CD4-positive, alpha-beta memory T cell (primary cell): ENCODE measurements at places on chromosomes 13 and 19.

- no peak overlapping the region for H3K4me3 ChIP-seq
- no peaks in the 10 kb centered on the region for H3K27me3 ChIP-seq
- H3K27ac ChIP-seq, result peak overlapping the region; percentile 9
- H3K36me3 ChIP-seq, result no peaks in the 10 kb centered on the region
- no peak for DNase-seq
- peaks cover 90% of the 10 kb centered on the region for H3K4me1 ChIP-seq
These were observed 47.2 kb upstream of the EPHX3 start for GRCh38 chr19:15279326-15279904.

DNA sequence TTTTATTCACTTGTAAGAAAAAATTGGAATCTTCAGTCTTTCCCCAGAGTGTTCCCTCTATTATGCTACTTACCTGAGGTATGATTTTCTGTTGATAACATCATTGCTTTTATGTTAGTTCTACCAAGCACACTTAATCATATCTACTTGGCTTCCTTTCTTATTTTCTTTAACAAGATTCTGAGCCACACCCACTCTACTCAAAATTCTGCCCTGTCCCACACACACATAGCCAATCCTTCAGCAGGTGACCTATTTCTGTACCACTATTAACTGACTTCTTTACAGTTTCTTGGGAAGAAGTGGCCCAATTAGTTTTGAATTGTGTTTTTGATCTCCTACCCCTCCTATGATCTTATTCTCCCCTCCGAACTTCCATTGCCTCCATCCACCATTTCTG lies 215.7 kb downstream of the PCDH9 start:
- H3K27ac ChIP-seq, result no peak overlapping the region
- no peak for DNase-seq
- H3K27me3 ChIP-seq, result no peaks in the 10 kb centered on the region
- no peaks in the 10 kb centered on the region for H3K4me1 ChIP-seq
- H3K36me3 ChIP-seq, result no peaks in the 10 kb centered on the region

DNA sequence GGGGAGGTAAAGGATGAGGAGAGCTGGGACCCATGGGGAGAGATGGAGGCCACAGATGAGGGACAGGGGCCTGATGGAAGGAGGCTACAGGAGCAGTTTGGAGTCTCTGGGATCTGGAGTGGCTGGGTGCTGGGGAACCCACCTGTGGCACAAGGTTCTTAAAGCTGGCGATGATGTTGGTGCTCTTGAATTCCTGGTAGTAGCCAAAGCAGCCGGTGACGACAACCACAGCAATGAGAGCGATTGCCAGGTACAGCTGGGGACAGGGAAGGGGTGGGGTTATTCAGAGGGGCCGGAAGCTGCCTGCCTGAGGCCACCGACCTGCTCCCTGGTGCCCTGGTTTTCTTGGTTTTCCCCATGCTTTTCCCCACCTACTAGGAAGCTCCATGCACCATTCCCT lies 2.8 kb downstream of the ATP4A start:
- DNase-seq, result no peak
- H3K4me3 ChIP-seq, result no peak overlapping the region
- H3K27ac ChIP-seq, result no peak overlapping the region
- no peaks in the 10 kb centered on the region for H3K36me3 ChIP-seq
- peaks cover 5% of the 10 kb centered on the region for H3K27me3 ChIP-seq

GRCh38 chr13:60836821-60837220 lies 439.8 kb downstream of the TDRD3 start:
- no peak overlapping the region for H3K27ac ChIP-seq
- H3K36me3 ChIP-seq, result no peaks in the 10 kb centered on the region
- no peak for DNase-seq
- H3K27me3 ChIP-seq, result no peaks in the 10 kb centered on the region

DNA sequence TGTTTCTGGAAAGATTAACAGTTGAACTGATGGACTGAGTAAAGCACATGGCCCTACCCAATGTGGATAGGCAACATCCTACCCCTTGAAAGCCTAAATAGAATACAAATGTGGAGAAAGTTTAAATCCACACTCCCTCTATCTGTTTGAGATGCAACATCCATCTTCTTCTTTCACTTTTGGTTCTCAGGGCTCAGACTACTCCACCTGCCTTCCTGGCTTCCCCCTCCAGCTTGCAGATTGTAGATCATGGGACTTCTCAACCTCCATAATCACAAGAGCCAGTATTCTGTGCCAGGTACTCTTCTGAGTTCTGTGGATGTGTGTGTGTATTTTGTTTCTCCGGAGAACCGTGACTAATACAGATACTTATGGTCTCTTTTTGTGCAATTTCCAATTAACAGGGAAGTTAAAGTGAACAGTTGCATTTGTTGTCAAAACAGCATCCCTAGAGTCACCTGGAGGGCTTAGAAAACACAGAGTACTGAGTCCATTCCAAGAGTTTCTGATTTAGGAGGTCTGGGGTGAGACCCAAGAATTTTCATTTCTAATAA lies 590.3 kb upstream of the MIR17HG start:
- H3K27me3 ChIP-seq, result no peaks in the 10 kb centered on the region
- DNase-seq, result no peak

DNA sequence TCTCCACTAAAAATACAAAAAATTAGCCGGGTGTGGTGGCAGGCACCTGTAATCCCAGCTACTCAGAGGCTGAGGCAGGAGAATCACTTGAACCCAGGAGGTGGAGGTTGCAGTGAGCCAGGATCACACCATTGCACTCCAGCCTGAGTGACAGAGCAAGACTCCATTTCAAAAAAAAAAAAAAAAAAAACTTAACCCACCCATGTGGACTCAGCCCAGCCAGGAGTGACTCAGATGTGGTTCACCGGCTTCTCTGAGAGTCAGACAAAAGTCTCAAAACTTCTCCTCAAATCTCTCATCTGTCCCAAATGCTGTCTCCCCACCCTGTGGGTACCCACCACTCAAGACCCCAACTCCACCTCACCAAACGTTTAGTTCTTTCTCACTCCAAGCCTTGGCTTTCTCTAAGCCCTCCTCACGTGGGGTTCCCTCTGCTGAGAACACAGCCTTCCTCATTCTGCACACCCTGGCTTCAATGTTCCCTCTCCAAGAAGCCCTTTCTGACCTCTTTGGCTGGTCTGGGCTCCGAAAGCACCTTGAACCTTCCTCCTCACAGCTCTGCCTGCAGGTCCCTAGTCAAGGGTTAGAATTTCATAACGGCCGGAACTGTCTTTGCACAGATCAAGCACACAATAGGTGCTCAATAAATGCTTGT lies 11.1 kb upstream of the RAB3A start:
- no peak overlapping the region for H3K4me3 ChIP-seq
- H3K27me3 ChIP-seq, result no peaks in the 10 kb centered on the region
- no peak for DNase-seq
- no peaks in the 10 kb centered on the region for H3K4me1 ChIP-seq
- no peak overlapping the region for H3K27ac ChIP-seq
- H3K36me3 ChIP-seq, result no peaks in the 10 kb centered on the region

DNA sequence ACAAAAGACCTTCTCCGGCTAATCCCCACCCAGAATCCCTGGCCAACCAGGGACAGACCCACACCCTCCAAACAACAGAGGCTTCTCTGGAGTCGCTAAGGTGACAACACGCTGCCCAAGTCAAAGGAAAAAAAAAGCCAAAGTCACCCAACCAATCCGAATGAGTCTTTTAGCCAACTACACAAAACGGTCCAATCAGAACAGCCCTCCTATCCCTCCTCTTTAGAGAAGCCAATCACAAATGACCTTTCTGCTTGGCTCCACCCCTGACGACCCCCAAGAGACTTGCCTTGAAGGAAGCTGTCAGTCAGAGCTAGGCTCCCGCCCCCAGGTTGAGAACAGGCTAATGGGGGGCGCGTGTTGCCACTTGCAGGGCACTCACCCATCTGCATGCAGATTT lies 6.6 kb upstream of the FBXW9 start:
- no peaks in the 10 kb centered on the region for H3K27me3 ChIP-seq
- no peak for DNase-seq
- H3K4me1 ChIP-seq, result no peaks in the 10 kb centered on the region
- no peak overlapping the region for H3K27ac ChIP-seq

DNA sequence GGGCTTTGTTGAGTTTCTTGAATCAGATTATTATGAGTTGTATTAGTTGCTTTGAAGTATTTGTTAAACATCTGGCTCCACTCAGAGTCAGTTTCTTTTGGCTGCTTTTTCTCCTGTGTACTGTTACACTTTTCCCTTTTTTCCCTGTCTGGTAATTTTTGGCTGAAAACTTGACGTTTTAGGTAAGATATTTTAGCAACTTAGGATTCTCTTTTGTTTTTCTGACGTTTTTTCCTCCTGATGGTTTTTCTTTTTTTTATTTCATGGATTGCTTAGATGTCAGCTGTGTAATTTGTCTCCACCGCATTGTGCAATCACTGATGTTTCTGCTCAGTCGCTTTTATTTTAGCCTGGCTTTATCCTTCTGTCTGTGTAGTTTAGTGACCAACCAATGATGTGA lies 20.7 kb downstream of the RFC3 start:
- no peak overlapping the region for H3K4me3 ChIP-seq
- no peaks in the 10 kb centered on the region for H3K27me3 ChIP-seq
- no peaks in the 10 kb centered on the region for H3K36me3 ChIP-seq

DNA sequence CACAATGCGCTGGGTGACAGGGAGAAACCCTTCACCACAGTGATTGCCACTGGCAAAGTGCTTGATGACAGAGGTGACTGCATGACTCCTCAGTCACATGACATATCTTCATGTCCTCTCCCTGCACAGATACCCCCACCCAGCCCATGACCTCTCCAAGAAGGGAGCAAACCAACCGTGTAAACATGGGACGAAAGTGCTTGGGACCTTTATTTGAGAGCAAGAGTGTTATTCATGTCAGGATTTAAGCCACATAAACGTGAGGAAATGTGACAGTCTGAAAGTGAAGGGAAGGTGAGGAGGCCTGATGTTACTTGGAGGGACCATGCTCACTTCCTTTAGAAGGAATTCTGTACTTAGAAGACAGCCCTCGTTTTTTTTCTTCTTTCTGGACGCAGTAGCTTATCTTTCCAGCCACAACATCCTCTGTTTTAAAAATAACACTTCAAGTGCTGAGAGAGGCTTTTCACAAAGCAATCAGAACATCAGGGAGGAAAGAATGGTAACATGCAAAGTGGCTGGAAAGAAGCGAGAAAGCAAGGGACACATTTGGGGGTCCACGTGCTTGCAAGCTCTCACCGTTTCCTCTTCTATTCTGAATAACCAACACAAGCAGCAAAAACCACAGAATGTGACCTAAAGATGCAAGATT lies 35.6 kb downstream of the EPS15L1 start:
- peaks cover 43% of the 10 kb centered on the region for H3K36me3 ChIP-seq
- no peak for DNase-seq
- H3K4me3 ChIP-seq, result no peak overlapping the region
- H3K4me1 ChIP-seq, result no peaks in the 10 kb centered on the region

DNA sequence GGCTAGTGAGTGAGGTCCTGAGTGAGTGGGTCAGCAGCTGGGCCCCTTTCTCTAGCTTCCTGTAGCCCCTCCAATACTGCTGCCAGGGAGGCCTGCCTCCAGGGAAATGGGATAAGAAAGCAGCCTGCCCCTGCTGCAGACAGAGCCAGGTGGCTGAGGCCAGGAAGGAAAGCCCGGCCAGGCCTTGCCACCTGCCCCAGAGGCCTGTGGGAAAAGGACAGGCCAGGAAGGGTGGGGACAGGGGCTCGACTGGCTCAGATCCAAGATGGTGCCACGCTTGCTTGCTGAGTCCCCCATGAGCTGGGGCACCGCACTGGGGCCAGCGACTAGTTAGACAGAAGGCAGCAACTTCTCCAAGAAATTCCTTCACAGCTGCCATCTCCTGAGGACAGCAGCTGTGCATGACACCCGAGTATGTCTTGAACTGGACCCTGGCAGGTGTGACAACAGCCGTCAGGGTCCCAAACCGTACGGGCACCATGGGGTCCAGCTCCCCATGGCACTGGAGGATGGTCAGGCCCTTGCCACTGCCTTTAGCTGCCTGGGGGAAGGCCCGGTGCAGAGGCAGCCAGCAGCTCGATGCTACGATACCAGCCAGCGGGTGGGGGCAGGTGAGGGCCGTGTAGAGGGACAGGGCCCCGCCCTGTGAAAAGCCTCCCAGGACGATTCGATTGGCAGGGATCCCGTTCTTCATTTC lies 5.1 kb upstream of the PRR36 start:
- no peak overlapping the region for H3K4me3 ChIP-seq
- H3K27me3 ChIP-seq, result peaks cover 4% of the 10 kb centered on the region
- DNase-seq, result no peak
- peaks cover 7% of the 10 kb centered on the region for H3K4me1 ChIP-seq
- no peaks in the 10 kb centered on the region for H3K36me3 ChIP-seq

DNA sequence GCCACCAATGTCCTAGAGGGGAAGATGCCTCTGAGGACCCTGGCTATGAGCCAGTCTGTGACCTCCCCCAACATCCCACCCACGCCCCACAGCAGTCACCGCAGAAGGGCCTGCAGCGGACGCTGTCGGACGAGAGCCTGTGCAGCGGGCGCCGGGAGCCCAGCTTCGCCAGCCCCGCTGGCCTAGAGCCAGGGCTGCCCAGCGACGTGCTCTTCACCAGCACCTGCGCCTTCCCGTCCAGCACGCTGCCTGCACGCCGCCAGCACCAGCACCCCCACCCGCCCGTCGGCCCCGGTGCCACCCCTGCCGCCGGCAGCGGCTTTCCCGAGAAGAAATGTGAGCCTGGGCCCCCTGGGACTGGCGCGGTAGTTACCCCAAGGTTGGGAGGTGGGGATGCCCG lies 30.6 kb downstream of the DPF1 start:
- H3K36me3 ChIP-seq, result no peaks in the 10 kb centered on the region
- H3K27ac ChIP-seq, result no peak overlapping the region
- DNase-seq, result no peak
- H3K4me3 ChIP-seq, result no peak overlapping the region

DNA sequence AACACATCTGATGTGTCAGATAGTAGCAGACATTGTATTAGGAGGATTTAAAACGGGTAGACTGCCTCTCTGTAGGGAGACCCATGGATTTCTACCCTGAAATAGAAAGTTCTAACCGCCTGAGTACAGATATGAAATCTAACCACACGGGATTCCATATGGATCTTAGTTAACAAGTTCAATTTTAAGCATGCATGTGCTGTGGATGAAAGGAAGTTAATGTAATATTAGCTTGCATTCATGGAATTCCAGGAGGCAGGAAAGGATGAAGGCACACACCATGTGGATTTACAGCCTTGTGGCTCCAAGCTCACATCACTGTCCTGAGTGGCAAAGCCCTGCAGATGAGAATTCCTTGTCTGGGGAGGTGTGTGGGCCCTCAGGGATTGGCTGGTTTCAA lies 120.6 kb upstream of the IRS2 start:
- no peak overlapping the region for H3K4me3 ChIP-seq
- no peaks in the 10 kb centered on the region for H3K36me3 ChIP-seq
- no peaks in the 10 kb centered on the region for H3K4me1 ChIP-seq
- DNase-seq, result no peak

GRCh38 chr19:8630796-8631424 lies 477 bp downstream of the NFILZ start:
- H3K4me3 ChIP-seq, result no peak overlapping the region
- no peaks in the 10 kb centered on the region for H3K36me3 ChIP-seq
- DNase-seq, result no peak
- H3K27me3 ChIP-seq, result no peaks in the 10 kb centered on the region
- no peaks in the 10 kb centered on the region for H3K4me1 ChIP-seq

GRCh38 chr19:2820112-2820702 lies 539 bp downstream of the ZNF554 start:
- H3K36me3 ChIP-seq, result no peaks in the 10 kb centered on the region
- peak overlapping the region; percentile 51 for H3K4me3 ChIP-seq
- no peak for DNase-seq

GRCh38 chr13:97275776-97276501 lies 53.8 kb downstream of the MBNL2 start:
- DNase-seq, result no peak
- no peak overlapping the region for H3K4me3 ChIP-seq
- H3K36me3 ChIP-seq, result no peaks in the 10 kb centered on the region
- no peaks in the 10 kb centered on the region for H3K27me3 ChIP-seq
- peaks cover 34% of the 10 kb centered on the region for H3K4me1 ChIP-seq
